ENCODE measurements at places on chromosomes 3 and 15.

- no peak for DNase-seq
Measured at GRCh38 chr3:44511238-44511566, 33.7 kb upstream of the ZNF445 start.

DNA sequence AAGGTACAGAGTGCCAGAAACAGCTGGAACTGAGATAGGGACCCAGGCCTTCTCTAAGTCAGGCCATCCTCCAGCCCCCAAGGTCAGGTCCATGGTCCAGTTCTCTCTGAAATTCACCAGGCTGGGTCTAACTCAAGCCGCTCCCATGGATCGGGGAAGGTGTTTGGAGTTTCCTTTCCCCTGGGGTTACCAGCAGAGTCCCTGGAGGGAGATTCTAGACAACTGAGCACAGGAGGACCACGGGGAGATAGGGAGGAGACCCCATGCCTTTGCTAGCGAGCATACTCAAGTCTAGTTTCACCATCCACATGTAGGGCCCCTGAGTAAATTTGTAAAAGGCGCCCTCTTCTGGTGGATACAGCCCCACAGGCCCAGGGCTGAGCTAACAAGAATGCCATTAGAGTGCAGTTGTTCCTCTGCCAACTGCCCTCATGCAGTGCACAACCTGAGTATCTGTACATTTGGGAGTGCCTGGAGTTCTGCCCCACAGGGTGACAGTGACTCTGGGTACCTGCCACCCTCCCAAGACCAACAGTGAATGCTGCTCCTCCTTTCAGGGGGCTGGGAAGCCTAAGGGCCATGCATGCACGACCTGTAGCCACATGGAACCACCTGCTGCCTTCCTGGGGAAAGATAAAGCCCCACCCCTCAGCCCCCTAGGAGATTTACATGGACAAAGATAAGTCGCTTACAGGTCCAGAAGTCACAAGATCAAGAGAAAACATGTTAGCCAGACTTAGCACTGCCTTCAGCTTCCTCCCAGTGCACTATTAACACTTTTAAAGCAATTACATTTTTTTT lies 89.0 kb downstream of the IQSEC1 start:
- no peak for DNase-seq

DNA sequence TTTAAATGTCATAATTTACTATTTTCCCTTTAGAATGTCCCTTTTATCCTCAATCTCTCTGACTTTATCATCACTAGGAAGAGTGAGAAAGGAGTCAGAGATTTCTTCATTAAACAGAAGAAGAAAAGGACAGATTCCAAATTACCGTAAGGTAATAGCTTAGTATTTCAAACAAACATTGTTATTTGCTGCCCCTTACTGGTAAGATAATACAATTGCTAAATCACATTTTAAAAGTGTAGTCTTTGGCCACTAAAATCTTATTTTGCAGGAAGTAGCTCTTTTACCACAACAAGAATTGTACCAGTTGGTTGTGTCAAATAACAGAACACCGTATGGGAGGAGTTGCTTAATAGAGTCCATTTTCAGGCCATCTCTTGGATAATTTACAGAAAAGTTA lies 53.7 kb downstream of the CGGBP1 start:
- DNase-seq, result no peak

DNA sequence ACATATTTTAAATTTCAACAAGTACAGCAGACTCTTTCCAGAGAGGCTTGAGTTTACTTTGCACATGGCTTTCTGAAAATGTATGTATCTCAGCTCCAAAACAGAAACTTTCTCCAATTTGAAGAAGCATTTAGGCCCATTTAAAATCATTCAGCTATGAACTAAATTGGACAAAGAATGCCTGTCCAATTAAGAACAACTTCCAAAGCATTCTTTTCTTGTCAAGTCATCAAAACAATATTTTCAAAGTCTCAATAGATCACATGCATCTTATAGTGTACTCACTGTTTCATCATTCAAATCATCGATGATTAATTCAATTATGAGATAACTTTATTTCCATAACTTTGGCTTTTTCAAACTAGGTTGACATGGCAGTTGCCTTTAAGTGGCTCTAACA lies 95.2 kb downstream of the KBTBD8 start:
- DNase-seq, result no peak

DNA sequence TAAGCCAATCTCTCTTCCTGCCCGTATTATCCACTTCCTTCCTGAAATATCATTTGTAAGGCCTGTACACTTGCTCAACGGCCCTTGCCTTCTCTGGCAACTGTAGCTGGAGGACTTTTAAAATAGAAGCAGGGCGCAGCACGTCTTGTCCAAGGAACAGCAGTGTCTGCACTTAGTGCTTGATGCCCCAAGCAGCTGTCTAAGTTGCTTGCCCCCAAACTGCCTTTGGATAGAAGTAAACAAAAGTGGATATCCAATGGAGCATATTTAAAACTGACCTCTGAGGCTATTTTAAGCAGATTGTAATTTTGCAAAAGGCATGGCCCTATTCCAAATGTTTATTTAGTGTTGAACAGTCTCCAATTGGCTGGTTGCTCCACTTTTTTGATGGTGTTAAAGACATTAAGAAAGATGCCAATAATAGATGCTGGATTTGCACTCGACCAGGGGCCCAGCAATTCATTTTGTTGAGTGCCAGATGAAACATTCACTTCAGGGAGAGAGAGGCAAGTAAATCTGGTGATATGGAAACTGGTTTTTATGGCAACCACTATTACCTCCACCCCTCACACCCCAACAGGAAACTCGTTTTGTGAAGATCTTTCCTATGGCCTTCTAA lies 526.8 kb upstream of the TBL1XR1 start:
- peak; percentile 19 for DNase-seq

DNA sequence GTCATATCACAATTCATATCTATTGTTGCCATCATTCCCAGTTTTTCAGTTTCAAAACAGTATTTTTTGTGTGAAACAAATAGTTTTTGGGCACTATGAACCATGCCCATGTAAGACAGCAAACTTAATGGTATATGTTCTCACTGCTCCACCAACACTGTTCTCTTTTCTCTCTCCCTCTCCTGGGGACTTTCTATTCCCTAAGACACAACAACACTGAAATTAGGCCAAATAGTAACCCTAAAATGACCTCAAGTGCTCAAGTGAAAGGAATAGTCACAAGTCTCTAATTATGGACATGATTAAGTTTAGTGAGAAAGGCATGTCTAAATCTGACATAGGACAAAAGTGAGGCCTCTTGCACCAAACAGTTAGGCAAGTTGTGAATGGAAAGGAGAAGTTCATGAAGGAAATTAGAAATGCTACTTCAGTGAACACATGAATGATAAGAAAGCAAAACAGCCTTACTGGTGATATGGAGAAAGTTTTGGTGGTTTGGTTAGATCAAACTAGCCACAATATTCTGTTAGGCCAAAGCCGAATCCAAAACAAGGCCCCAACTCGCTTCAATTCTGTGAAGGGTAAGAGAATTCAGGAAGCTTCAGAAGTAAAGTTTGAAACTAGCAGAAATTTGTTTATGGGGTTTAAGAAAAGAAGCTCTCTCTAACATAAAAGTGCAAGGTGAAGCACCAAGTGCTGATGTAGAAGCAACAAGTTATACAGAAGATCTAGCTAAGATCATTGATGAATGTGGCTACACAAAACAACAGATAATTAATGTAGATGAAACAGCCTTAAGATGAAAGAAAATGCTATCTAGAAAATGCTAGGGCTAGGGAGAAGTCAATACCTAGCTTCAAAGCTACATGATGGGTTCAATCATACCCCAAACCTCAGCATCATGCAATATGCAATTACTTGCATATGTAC lies 104.2 kb downstream of the CBLB start:
- no peak for DNase-seq

GRCh38 chr15:92158426-92158825 lies 235.3 kb upstream of the ST8SIA2 start:
- DNase-seq, result no peak

GRCh38 chr3:66037330-66037985 lies 1.3 kb downstream of the MAGI1 start:
- no peak for DNase-seq

- DNase-seq, result peak; percentile 6
Measured at GRCh38 chr3:13324835-13325501, 95.2 kb downstream of the NUP210 start.

DNA sequence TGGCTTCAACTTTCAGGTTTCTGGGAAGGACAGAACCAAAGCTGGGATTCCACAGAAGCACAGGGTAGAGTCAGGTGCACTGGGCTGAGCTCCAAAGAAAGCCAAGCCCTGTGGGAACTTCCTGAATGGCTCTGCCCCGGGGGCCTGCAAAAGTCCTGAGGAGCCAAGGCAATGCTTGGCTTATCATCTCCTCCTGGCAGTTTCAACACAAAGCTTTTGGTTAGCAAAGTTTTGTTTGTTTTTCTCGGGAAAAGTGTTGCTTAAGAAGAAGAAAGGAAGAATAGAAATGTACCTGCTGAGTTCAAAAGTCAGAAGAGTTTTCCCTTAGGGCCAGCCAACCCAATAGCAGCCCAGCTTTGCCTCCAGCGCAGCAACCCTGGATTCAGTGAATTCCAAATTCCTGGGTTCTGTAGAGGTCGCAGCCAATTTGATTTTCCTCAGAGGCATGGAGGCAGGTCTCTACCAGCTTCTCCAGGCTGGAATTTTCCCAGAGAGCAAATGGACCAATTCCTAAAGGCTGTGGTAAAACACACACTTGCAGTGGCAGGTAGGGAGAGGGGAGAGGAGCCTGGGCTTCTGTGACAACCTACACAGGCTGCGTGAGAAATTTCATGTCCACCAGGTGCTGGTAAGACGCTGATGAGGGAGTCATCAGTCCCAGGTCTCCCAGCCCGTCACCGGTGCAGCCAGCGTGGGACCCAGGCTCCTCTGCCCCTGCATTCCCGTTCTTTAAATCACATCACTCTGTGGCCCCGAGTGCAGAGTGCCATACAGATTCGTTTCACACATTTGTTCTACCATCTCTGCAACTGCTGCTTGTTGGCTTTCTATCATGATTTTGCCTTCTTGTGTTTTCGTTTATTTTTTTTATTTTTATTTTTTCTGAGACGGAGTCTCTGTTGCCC lies 54.3 kb upstream of the SNRPA1 start:
- no peak for DNase-seq

- no peak for DNase-seq
Measured at GRCh38 chr15:64634027-64634426, 141.4 kb downstream of the RBPMS2 start.

DNA sequence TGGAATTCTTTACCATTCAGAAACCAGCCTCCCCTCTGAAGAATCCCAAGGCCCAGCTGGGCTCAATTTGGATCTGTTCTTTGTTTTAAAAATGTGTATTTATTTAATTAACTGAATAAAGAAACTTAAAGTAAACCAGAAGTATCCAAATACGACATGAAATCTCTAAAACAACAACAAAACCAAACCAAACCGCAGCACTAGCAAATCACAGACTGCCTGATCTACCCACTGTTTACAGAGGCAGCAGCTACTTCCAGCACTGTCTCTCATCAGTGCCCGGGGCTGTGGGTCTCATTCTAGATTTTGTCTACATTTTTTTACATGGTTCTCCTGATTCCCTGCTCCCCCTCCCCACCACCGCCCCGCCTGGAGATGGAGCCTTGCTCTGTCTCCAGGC lies 2.3 kb downstream of the FLNB start:
- no peak for DNase-seq

DNA sequence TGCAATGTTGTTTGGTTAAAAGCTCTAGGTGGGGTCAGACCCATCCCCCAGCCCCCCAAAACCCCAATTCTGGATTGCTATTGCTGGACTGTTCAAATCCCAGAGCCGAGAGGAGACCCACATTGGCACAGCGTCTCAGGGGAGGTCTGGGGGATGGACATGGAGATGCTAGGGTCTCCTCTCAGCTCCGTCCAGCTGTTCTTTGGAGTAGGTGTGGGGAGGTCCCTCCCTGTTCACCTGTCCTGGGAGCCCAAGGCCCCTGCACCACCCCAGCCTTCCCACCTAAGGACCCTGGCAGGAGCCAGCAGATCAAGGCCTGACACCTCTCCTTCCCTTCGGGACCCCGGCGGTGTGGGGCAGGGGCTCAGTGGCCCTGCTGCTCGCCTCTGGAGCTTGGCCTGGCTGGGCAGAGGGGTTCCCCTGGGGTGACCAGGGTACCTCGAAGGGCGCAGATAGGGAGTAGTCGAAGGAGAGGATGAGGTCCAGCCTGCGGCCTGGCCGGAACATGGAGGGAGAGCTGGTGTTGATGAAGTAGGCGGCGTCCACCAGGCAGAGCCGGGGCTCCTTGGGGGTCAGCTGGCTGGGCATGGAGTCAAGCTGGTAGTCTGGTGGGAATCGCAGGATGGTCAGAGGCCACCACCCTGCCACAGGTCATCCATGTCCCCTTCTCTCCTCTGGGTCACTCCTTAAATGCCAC lies 23.9 kb downstream of the PLA2G4D start:
- no peak for DNase-seq

DNA sequence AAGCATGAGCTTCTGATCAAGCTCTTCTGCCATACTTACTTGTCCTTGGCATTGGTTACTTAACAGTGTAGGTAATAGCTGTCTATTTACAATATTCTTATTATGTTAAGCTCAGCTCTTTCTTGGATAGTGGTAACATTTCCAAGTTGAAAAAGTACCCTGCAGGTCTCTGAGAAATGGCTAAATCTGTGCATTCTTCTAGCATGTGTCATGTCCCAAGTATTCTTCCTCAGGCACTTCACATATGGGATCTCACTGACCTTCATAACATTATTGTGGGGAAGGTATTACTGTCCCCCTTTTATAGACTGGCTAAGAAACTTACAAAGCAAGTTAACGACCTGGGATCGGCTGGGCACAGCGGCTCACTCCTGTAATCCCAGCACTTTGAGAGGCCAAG lies 236.1 kb downstream of the RORA start:
- DNase-seq, result no peak

- no peak for DNase-seq
Measured at GRCh38 chr3:134067531-134068161, 37.9 kb upstream of the SLCO2A1 start.

- DNase-seq, result no peak
Measured at GRCh38 chr15:69696946-69697345, 244.3 kb downstream of the RPLP1 start.

- DNase-seq, result no peak
Measured at GRCh38 chr15:101100593-101101442, 151.0 kb downstream of the CHSY1 start.

- no peak for DNase-seq
Measured at GRCh38 chr15:101060576-101061551, 141.7 kb downstream of the LRRK1 start.

GRCh38 chr15:35560870-35561269 lies 14.9 kb upstream of the DPH6 start:
- DNase-seq, result no peak

Data from NCI-H748 treated with DMSO at 0.1 percent for 48 hours (cell line).